ENCODE measurements at places on chromosomes 1 and 21.

- DNase-seq: no peak
Observed at GRCh38 chr1:109765896-109766615, 2.3 kb upstream of the EPS8L3 start.

DNA sequence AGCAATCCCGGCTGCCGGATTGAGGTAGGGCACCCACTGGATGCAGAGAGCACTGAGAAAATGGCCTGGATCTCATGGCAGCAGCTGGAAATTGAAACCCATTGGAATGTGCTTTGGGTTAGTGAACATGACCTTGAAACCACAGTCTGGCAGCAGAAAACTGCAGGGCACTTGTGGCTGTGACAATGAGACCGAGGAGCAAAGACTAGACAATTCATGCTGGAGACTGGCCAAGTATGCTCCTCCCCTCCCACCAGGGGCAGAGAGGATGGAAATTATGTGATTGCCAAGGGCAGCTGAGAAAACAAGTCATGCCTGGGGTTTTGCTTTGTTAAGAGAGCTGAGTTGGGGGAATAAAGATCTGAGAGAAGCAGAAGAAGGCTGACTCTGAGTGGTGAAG lies 60.7 kb downstream of the ZNF697 start:
- DNase-seq: no peak

DNA sequence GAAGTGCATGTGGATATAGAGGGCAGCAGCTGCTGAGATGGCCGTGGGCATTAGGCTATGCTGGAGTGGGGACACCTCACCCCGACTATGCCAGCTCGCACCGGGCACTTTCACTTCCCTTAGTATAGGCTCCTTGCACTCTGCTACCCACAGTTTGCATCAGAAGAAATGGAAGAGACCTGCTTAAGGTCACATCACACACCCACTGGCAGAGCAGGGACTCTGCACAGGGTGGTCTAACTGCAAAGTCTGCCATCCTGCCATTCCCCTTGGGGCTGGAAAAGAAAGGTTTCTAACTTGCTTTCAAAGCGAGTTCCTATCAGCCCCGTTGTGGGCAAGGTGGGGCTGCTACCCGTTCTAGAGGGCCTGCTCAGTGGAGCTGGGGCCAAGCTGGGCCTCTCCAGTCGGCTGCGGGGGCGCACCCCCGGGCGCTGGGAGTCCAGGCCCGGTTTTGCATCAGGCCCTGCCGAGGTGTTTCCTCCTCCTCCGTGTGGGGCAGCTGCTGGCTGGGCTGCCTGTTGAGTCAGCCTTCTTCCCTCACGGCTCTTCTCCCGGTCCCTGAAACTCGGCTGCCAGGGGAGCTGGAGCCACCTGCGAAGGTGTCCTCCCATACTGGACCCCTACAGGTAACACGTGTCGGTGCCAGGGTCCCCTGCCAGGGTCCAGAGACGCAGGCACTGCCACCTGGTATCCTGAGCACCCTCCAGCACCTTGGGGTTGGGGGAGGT lies at the start of gene SYTL1:
Gene SYTL1 (plus strand): TSS at position 498 of the 728 bp plus-strand sequence. CDS start 3,313 bp downstream, outside the sequence.
- DNase-seq: peak; percentile 69

DNA sequence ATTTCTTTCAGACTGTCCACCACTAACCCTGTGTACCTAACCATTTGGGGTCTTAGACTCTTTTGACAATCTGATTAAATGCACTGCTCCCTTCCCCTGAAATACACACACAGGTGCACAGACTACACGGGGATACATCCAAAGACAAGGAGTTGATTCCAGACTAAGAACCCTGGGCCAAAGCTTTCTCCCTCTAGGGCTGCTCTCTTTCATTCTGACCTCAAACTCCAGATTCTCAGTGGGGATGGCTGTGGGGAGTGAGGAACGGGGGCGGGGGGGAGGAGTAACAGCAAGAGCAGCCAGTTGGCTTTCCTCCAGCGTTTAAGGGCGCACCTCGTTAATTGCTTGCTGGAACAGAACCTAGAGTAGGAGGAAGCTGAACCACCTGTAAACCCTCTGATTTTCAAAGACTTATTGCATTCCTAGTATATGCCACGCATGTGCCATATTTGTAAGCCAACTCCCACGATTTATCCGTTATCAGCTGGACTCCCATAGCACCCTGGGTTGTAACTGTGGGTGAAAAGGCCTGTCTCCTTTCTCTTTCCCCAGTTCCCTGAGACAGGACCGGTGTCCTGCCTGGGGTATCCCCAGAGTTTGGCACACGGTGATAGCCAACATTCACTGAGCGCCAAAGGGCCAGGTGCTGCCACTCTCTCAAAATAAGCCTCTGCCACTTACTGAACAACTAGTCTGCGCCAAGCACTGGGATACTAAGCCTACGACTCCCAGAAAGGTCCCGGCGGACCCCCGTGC lies 920 bp downstream of the MTHFR start:
- peak; percentile 35 for DNase-seq

DNA sequence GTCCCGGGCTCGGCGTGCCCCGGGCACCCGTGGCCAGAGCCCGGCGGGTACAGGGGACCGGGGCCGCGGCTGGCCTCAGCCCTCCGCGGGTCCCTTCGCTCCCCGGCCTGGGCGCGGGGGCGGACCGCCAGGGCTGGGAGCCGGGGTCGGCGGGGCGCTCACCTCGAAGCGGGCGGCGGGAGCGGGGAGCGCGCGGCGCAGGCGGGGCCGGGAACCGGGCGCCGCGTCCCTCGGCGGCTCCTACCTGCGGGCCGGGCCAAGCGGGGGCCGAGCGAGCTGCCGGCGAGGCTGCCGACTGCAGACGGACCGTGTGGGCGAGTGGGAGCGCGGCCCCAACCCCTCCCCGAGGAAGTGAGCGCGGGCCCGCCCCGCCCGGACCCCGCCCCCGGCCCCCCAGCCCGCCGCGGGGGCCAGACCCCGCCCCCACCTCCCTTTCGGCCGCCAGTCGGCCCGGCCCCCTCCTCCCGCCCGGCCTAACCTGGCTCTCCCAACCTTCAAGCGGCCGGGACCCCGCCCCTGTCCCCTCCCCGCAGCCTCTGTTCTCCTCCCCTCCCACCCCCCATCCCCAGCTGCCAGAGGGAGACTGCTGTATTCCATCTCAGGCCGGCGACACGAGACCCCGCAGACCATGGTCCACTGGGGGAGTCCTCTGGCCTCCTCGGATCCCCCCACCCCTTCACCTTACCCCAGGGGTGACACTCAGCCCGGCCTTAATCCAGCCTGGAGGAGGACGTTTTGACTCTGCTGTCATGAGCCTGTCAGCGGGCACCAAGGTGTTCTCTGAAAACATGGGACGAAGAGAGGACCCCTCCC lies at the start of gene FHL3:
Gene FHL3 (minus strand): TSS at position 320 of the 813 bp plus-strand sequence. CDS start 6,102 bp downstream, outside the sequence.
- DNase-seq: peak; percentile 39

GRCh38 chr1:44405798-44406736 lies 1.0 kb downstream of the RNF220 start:
- DNase-seq: peak; percentile 10

- DNase-seq: no peak
Observed at GRCh38 chr1:235919127-235919832, 52.6 kb upstream of the LYST start.

DNA sequence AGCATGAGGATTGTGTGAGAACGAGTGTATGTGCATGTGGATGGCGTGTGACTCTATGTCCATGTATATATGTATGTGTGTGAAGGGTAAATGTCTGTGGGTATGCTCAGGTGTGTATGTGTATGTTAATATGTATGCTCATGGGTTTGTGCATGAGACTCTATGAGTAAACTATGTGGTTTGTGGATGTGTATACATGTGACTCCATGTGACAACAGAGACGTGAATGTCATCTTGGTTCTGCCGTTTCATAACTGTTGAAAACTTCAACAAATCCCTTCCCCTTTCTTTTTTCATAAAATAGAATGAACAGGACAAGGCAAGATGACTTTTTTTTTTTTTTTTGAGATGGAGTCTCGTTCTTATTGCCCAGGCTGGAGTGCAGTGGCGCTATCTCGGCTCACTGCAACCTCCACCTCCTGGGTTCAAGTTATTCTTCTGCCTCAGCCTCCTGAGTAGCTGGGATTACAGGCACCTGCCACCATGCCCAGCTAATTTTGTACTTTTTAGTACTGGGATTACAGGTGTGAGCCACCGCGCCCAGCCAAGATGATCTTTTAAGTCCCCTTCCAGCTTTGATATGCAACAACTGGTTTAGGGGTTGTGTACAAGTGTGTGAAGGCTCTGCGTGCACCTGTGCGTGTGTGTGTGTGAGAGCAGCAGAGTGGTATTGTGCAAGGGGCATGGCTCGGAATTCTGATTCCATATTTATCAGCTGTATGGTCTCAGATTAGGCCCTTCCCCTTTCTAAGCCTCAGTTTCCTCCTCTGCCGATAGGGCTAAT lies 106.3 kb downstream of the EBNA1BP2 start:
- no peak for DNase-seq

GRCh38 chr1:80054129-80054528 lies 1047.6 kb upstream of the ADGRL4 start:
- DNase-seq: no peak

DNA sequence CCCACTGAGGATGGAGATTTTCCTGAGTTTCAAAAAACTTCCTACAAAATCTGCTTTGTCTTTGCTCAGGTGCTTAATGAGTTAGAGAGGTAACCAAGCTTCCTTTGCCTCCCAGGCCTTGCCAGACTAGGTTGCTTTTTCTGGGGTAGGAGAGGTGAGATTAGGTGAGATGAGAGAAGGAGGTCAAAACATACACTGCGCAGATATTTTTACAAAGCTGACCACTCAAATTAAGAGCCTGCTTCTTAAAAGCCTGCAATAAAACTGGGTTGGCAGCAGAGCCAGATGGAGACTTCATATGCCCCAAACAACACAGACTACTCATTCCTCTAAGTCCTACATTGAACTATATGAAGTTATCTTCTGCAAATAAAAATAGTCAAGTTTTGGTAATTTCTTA lies 352.5 kb downstream of the NUF2 start:
- DNase-seq: no peak

- no peak for DNase-seq
Observed at GRCh38 chr1:227459326-227459841, 104.0 kb upstream of the ZNF678 start.

- no peak for DNase-seq
Observed at GRCh38 chr1:236829085-236829484, 34.0 kb downstream of the MTR start.

DNA sequence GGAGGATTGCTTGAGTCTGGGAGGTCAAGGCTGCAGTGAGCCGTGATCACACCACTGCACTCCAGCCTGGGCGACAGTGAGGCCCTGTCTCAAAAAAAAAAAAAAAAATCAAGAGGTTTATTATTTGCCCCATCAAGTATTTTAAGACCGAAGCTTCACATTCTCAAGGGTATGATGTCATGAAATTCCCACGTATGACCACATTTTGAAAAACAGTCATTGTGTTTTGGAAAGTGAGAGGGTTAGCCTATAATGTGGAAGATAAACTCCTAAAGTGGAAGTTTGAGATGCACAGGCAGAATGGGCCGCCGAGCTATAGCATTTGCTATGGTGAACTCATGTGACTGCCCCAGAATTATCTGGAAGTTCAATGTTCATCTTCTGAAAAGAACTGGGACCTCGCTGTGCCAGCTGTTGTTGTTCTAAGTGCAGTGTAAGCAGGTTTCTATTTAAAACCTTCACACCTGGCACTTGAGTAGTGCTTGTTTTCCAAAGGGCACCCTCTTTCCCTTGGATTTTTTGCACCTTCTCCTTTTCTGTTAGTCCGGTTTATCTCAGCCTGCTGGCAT lies 96.9 kb upstream of the SLC25A33 start:
- DNase-seq: no peak

GRCh38 chr1:85374160-85374559 lies 90.8 kb downstream of the DDAH1 start:
- no peak for DNase-seq

DNA sequence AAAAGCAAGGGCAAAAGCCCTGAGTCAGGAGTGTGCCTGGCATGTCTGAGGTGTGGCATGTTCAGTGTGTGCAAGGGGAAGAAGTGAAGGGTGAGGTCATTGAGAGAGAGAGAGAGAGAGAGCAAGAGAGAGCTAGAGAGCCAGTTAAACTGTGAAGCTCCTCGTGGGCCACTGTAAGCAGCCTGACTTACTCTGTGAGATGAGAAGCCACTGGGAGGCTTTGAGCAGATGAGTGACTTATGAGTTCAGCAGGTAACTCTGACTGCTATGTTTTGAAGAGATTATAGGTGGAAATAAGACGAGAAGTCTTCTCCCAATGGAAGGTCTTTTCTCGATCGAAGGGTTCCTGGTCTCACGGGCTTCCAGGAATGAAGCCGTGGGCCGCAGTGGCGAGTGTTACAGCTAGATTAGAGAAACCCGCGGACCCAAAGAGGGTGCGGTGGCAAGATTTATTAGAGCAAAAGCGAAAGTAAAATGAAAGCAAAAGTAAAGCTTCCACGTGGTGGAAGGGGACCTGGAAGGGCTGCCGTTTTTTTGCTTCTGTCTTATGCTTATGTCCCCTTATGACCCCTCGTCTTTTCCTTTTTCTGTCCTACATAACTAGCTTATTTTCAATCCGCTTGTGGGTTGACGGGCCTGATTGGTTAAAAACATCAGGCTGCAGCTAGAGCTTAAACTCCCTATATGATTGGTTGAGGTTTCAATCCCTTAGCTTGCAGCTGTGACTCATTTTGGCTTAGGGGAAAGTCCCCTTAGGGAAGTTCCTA lies 323.1 kb upstream of the FAM78B start:
- peak; percentile 82 for DNase-seq

GRCh38 chr21:39972471-39972870 lies 105.2 kb downstream of the PCP4 start:
- no peak for DNase-seq

- DNase-seq: no peak
Observed at GRCh38 chr1:32398401-32398800, 4.2 kb upstream of the BSDC1 start.

GRCh38 chr1:64572222-64572900 lies 102.4 kb downstream of the CACHD1 start:
- DNase-seq: no peak

DNA sequence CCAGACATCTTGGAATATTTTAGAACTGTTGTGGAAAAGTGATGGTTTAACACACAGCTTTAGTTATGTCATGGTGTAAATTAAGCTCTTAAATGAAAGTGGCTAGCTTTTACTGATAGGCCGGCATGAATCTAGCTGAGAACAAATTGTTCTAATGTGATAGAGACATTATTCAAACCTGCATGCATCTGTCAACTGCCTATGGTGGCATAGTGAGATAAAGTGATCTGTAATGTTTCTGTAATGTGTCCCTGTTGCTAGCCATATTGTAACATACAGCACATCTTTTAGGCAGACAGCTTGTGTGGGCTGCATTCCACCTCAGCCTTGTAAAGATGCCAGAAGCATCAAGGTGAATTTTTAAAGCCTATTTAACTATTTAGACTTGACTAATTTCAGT lies 16.0 kb downstream of the LRIG2 start:
- DNase-seq: no peak

Data from CD4-positive, alpha-beta T cell treated with Interleukin-2 at 100 ng/mL for 4 hours (primary cell).